A549 (cell line): ENCODE measurements at places on chromosomes 11 and 22. TPM values are rescaled to one million over a fixed set of nuclear protein-coding genes. Genes with fewer than 3 reads are reported as not detected.
A peak's percentile ranks its signal among the peaks of the same experiment; 100 is the strongest.

DNA sequence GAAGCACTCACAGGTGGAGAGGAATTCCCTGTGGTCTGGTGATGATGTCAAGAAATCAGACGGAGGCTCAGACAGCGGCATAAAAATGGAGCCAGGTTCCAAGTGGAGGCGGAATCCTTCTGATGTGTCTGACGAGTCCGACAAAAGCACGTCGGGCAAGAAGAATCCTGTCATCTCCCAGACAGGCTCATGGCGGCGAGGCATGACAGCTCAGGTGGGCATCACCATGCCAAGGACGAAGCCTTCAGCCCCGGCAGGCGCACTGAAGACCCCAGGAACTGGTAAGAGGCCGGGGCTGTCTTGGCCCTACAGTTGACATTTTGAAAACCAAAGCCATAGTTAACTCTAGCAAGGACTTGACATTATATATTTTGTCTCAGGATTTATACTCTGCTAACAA is 116.3 kb downstream of the DBX1 start:
- no peak for DNase-seq

The LIF gene
- polyA plus RNA-seq = 40.7 to 49.3 TPM (median 44.3 TPM) in 3 replicates

DNA sequence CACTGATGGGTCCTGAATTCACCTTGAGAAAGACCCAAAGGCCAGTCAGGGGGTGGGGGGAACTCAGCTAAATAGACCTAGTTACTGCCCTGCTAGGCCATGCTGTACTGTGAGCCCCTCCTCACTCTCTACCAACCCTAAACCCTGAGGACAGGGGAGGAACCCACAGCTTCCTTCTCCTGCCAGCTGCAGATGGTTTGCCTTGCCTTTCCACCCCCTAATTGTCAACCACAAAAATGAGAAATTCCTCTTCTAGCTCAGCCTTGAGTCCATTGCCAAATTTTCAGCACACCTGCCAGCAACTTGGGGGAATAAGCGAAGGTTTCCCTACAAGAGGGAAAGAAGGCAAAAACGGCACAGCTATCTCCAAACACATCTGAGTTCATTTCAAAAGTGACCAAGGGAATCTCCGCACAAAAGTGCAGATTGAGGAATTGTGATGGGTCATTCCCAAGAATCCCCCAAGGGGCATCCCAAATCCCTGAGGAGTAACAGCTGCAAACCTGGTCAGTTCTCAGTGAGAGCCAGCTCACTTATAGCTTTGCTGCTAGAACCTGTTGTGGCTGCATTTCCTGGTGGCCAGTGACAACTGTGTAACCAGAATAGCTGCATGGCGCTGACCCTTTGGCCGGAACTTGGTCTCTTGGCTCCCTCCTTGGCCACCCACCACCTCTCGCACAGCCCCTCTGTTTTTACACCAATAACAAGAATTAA is 2.4 kb upstream of the TTC36 start:
- no peak for DNase-seq

GRCh38 chr11:26706181-26706580 is 15.7 kb downstream of the SLC5A12 start:
- no peak for DNase-seq

DNA sequence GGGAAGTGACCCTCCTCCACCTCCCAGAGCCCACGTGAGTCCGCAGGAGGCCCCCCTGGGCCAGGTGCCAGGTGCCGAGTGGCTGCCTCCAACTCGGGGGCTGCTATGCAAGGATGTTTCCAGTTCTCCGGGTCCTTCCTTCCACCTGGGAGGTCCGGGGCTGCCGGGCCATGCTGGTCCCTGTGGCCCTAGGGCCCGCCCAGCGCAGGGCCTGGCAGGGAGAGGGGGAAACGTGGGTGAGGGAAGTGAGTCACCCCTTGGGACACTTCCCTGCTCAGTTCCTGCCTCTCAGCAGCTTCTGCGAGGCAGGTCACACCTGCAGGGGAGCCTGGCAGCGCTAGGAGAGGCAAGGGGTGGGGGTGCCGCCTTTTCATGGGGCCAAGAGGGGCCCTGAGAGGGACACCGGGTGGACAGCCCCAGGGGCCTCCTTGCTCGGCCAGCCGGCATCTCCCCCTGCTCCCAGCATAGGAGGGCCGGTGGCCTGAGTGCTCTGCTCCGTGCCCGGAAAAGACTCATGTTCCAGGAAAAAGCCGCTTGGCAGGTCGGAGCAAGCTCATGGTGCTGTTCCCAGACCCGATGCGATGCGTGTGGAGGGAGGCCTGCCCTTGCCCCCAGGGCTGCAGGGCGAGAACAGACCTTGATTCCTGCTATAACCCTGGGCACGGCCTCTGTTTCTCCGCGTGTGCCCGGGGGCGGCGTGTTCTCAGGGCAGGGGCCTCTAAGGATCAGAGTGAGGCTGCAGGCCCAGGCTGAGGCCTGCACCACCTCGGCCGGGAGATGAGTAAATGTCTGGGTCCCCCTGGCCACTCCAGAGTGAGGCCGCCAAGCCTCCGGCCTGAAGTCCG is 30.3 kb upstream of the WNT7B start:
- DNase-seq = peak; percentile 66

The KRTAP5-1 gene
- polyA plus RNA-seq = not detected in 3 replicates

- no peak for DNase-seq
Measured at GRCh38 chr11:22082178-22082577, 110.7 kb upstream of the ANO5 start.

The GDPD4 gene
- not detected in 3 replicates for polyA plus RNA-seq

DNA sequence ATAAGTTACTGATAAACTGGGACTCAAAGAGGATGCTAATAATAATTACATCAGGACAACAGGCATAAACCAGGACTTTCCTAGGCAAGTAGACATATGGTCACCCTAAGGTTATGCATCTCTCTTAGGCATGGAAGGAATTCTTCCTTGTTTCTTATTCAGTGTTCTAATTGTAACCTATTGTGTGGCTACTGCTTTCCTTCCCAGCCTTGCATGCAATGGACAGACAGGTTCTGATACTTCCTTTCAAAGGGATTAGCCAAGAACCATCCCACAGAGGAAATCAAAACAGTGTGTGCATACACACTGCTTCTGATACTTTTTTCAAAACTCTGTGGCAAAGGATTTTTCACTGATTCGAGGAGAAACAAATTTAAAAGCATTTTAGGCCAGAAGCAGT is 48.3 kb downstream of the RRAS2 start:
- no peak for DNase-seq

GRCh38 chr22:40237788-40238424 is 60.2 kb downstream of the TNRC6B start:
- DNase-seq = no peak

DNA sequence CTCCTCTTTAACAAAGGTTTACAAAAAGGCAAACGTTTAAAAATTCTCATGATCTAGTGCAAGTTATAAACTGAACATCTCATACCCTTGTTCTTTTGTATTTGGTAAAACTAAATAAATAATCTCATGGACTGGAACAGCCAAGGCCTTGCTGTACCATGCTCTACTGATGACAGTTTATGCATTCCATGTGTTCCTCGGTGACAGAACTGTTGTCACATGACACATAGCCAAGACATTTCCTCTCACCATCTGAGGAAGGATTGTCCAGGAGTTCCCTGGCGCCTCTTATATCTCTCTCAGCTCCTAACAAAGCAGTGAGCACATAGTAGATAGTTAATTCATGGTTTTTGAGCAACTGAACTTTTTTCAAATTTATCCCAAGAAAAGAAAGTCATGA is 12.6 kb downstream of the CCDC83 start:
- DNase-seq = no peak

- DNase-seq = peak; percentile 30
Measured at GRCh38 chr11:130785380-130786116, 130.7 kb downstream of the SNX19 start.

DNA sequence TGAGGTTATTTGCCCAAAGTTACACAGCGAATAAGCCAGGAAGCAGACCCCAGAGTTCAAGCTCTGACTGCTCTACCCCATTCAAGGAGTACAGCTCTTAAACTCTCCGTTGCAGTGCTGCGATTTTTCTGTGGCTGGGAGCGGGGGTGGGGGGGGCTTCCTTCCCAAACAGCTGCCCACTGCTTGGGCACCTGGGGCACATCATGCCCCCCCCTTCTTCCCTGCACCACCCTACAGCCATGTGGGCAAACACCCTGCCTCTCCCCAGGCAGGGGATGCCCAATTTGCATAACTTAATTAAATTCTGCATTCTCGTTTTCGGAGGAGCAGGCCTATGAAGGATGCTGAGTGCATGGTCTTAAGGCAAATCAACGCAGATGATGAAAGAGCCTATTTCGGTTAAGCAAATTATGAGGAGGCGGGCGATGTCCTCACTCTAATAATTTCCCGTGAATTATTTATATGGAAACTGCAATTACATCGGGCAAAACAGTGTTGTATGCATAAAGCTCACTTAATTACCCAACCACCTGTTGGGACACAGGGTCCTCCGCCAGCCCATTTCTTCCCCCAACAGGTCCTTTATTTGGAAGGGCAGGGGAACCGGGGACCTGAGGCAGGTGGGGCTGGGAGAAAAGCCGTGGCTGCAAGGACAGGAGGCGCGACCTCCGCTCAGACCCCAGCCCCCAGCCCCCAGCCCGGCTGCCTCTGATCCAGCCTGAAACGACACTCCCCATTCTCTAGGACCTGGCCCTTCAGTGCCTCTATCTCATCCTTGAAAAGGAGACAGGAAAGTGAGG is 610.5 kb downstream of the BUD13 start:
- no peak for DNase-seq

GRCh38 chr11:126768702-126769101 is 231.9 kb downstream of the KIRREL3 start:
- DNase-seq = no peak

The ADAMTS8 gene
- polyA plus RNA-seq = 0.26 to 0.34 TPM (median 0.33 TPM) in 3 replicates

DNA sequence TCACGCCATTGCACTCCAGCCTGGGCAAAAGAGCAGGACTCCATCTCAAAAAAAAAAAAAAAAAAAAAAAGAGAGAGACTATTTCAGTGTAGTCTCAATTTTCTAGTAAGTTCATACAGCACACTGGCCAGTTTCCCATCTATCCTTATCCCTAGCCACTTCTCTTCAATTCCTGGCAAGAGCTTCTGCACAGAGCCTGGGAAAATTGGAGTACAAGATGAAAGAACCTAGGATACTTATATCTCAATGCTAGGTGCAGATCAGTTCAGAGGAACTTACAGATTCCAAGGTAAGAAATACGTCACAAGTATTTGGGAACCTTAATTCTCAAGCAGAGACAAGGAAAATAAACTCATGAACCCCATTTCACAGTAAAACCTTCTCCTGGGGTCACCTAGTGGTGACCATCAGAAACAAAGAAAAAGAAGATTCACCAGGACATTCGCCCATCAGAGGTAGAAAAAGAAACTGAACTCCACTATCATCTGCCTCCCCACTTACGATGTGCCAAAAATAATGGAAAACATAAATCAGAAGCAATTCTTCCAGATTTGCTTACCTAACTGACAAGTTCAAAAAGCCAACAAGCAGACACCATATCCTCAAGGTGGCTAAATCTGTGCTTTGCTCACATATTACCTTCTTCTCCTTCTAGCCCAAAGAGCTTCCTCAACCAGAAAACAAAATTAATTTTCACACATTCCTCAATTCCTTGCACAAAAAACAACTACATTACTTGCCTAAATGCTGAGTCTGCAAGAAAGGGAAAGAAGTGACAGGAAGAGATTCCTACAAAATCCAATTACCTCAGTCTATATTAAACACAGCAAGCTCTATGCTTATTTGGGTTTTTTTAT is 4.9 kb downstream of the DENND5A start:
- DNase-seq = no peak

- no peak for DNase-seq
Measured at GRCh38 chr11:121829159-121829643, 286.8 kb downstream of the BLID start.

GRCh38 chr11:87545858-87546257 is 508.1 kb downstream of the TMEM135 start:
- DNase-seq = no peak

- no peak for DNase-seq
Measured at GRCh38 chr11:7587712-7588111, 73.9 kb downstream of the PPFIBP2 start.

The MCAT gene
- polyA plus RNA-seq = 14.0 to 15.9 TPM (median 15.5 TPM) in 3 replicates

GRCh38 chr11:94151903-94152677 is 23.4 kb downstream of the PANX1 start:
- DNase-seq = peak; percentile 62

DNA sequence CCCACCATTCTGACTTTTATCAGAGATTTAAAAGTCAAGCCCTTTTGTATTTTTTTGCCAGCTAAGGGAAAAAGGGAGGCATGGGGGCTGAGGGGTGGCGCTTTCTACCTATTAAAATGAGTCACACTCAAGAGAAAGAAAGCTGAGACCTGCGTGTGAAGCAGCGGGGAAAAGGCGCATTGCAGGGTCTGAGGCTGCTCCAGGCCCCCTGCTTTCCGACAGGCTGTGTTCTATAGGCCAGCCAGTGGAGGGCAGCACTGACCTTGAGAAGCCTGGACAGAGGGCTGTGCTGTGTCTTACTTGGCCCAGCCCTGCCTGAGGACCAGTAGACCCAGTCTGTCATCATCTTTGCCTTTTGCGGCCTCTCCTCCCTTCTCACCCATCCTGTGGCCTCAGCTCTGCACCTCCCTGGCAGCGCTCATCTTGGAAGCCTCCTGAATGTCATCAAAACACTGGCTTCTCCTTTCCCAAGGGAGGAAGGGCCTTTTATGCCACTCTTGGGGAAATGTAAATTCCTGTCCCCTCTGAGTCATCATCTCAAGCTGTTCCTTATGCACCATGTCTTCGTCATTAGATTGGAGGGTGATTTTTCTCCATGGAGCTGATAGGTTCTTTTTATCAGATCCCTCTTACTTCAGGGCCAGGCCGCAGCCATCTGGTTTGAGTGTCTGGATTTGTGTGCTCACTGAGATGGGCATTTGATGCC is 12.6 kb upstream of the MAPK8IP1 start:
- peak; percentile 68 for DNase-seq

The YPEL4 gene
- polyA plus RNA-seq = 0.04 to 0.06 TPM in 2 of 3 replicates, not detected in the other

The PPFIA1 gene
- polyA plus RNA-seq = 23.3 to 24.8 TPM (median 23.8 TPM) in 3 replicates

- DNase-seq = no peak
Measured at GRCh38 chr11:67584881-67585873, 1.6 kb downstream of the GSTP1 start.

DNA sequence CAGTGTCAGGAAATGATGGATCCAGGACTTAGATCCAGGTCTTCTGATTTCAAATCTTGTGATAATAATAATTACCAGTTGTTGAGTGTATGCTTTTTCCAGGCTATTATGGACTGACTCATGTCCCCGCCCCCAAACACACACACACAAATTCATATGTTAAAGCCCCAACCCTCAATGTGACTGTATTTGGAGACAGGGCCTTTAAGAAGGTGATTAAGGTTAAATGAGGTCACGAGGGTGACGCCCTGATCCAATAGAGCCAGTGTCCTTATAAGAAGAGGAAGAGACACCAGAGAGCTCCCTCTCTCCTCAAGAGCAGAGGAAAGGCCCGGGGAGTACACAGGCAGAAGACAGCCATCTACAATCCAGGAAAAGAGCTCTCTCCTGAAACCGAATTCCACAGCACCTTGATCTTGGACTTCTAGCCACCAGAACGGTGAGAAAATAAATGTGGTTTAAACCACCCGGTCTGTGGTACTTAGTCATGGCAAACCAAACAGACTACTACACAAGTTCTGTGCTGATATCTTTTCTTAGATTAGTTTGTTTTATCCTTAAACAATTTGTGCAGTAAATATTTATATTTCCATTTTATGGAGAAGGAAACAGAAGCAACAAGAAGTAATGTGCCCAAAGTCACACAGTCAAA is 8.2 kb downstream of the TMPRSS5 start:
- DNase-seq = no peak
